ENCODE measurements at places on chromosomes 4 and X.

- DNase-seq, result no peak
Observed at GRCh38 chrX:4925911-4926310, 1212.5 kb upstream of the PRKX start.

DNA sequence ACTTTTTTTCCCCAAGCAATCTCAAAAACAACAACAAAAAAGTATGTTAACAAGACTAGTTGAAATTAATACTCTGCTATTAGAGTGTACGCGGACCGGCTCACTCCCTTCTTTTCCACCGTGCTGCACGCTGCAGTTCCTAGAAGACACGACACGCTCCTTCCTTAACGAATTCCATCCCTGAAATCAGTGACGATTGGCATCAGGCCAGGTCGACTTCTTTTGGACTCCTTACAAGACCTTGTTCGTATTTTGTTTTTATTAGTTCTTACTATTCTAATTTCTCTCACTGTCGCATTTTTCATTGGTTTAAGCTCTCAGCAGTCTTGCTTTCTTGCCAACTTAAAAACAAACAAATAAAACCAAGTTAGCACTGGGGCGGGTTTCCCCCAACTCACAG, 175.8 kb upstream of the PITX2 start:
- no peak for DNase-seq

DNA sequence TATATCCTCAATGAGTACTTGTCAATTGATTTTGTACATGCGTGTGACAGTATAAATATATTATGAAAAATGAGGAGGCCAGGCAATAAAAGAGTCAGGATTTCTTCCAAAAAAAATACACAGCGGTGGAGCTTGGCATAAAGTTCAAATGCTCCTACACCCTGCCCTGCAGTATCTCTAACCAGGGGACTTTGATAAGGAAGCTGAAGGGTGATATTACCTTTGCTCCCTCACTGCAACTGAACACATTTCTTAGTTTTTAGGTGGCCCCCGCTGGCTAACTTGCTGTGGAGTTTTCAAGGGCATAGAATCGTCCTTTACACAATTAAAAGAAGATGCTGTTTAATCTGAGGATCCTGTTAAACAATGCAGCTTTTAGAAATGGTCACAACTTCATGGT, at the start of gene OTC:
Gene OTC, plus strand, starts transcription at position 243 of the 400 bp plus-strand sequence. Its CDS starts 93 bp downstream, at position 336.
- DNase-seq, result no peak

DNA sequence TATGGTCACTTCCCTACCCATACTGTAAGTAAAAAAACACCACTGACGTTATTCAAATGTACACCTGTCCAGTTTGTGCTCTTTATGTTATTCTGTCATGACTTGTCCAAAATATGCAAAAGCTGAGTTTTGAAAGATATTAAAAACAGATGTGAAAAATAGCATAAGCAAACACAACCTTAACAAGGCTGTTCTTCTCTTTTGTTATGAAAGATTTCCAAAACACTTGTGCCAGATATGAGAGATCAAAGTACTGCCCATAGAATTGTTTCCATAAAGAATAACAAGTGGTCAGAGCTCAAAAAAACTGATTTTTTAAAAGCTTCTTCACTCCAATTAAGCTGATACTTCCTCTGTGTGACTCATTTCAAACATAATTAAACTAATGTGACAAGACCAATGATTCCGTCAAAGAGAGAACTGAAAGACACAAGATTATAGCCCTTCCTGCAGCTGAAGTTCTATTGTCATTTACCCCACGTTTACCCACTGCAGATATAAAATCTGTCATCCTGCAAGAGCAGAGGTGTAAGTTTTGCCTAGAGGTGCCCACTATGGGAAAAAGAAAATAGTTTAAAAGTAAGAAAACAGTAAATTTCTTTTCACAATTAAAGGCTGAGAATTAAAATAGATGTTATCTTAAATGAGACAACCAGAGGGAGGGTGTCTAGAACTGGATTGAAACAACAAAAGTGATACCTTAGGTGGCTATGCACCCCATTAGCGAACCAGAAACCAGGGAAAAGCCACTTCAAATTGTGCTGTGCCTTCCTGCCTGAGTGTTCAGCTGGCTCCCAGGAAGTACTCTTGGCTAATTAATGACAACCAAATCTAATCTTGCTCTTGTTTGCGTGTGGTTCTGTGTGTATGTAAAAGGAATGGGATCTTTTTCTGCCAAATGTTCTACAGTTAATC, 30.1 kb downstream of the RASSF6 start:
- DNase-seq, result no peak

- no peak for DNase-seq
Observed at GRCh38 chr4:77031544-77031943, 44.2 kb downstream of the CCNI start.

GRCh38 chr4:38930707-38931106, 63.1 kb downstream of the FAM114A1 start:
- DNase-seq, result no peak

DNA sequence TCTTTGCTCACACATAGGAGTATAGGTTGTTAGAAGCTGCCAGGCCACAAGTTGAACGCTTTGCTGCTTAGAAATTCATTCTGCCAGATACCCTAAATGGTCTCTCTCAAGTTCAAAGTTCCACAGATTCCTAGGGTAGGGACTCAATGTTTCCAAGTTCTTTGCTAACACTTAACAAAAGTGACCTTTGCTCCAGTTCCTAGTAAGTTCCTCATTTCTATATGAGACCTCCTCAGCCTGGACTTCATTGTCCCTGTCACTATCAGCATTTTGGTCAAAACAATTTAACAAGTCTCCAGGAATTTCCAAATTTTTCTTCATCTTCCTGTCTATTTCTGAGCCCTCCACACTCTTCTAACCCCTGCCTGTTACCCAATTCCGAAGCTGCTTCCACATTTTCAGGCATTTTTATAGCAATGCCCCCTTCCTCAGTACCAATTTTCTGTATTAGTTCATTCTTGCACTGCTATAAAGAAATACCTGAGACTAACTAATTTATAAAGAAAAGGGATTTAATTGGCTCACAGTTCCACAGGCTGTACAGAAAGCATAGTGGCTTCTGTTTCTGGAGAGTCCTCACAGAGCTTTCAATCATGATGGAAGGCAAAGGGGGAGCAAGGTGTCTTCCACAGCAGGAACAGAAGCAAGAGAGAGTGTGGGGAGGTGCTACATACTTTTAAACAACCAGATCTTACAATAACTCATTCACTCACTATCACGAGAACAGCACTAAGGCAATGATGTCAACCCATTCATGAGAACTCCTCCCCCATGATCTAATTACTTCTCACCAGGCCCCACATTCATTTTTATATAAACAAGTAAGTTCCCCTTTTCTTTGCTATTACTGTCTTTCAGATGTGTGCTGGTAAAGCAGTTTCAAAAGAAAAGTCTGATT, 11.5 kb upstream of the TLR1 start:
- DNase-seq, result no peak

DNA sequence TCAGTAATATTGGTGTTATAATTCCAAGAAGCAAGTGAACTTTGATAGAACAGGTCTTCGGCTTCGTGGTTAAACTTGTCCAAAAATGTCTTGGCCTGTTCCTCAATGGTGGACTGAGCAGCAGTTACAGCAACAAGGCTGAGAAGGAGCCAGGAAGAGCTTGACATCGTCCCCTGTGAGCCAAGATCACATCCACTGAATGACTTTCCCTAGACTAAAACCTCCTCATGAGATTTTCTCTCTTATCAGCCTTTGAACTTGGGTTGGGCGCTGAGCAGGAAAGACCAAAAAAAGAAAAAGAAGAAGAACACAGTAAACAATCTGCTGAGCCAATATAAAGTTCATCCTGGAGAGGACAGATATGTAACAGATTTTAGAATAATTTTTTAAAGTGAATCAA, at the start of gene ACE2:
Gene ACE2, minus strand, starts transcription at position 216 of the 400 bp plus-strand sequence. Its CDS starts 49 bp downstream, at position 167.
- DNase-seq, result no peak

DNA sequence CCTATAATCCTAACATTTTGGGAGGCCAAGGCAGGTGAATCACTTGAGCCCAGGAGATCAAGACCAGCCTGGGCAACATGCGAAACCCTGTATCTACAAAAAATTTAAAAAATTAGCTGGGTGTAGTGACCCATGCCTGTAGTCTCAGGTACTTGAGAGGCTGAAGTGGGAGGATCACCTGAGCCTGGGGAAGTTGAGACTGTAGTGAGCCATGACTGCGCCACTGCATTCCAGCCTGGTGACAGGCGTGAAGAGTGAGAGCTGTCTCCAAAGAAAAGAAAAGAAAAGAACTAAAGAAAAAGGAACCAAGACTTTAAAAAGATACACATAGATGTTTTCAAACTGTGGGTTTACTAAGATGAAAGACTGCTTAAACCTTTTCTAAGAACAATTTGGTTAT, 129.0 kb downstream of the SPCS3 start:
- no peak for DNase-seq

GRCh38 chr4:27088491-27088890, 227.8 kb downstream of the STIM2 start:
- no peak for DNase-seq

- DNase-seq, result no peak
Observed at GRCh38 chr4:55345054-55345453, 988 bp upstream of the SRD5A3 start.

DNA sequence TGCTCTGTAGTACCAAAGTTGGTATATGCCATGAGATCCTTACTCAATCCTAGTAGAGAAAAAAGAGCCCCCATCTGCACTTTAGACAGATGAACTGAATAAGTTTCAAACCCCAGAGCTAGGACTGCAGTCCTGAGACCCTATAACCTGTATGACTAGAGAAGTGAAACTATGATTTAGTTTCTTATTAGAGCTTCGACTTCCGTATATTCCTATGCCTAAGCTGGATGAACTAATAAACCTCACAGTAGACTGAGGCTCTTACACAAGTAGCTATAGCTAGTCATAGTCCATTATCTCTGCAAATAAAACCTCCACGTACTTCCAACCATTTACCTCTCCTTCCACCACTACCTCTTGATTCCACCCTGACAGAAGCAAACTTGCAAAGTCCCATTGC, 6.3 kb upstream of the OTUD4 start:
- no peak for DNase-seq

DNA sequence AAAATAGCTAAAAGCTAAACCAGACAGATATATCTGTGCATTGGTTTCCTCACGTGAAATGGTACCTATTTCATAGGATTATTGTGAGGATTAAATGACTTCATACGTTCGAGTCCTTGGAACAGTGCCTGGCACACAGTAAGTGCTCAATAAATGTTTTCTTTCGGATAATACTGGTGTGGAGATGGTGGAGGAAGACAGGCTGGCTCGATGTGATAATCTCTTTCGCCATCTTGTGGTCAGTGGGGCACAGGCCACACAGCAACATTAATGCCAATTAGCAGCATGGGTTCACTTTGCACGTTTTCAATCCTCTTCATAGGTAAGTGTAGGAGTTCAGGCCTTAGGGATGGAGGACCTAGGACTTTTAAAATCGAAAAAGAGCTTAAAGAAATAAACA, 9.3 kb downstream of the PAGE4 start:
- DNase-seq, result no peak

DNA sequence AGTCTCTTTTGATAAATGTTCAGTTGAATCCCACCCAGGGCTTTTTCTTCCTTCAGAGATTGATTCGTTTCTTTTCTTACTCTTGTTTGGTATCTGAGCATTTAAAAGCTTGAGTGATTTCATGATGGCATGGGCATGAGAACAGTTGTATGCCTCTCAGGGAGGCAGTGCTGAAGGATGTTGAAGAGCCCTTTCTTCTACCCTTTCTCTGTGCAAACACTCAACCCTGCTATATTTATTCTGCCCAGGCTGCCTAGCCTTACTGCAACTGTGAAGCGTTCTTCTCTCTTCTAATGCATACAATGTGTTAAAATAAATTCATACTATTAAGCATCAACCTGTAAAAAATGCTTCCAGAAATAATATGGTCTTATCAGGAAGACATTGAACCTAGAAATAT, 367.6 kb upstream of the LCORL start:
- DNase-seq, result no peak

DNA sequence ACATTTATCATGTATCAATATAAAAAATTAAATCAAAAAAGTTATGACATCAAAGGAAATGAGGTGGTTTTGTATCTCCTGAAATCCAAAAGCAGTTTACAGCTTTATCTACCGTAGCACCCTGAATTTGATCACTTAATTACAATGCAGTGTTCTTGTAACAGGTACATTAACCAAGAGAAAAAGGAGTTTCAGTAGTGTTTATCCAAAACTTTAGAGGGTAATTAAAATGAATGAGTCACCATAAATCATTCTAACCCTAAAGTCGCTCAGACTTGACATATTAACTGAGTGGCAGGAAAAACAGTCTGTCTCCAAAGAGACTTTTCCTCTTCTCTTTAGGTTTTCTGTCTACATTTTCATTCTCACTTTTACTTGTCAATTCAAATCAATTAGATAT, 907.6 kb upstream of the EPHA5 start:
- DNase-seq, result no peak

GRCh38 chr4:2859514-2859913, 15.9 kb downstream of the ADD1 start:
- no peak for DNase-seq

DNA sequence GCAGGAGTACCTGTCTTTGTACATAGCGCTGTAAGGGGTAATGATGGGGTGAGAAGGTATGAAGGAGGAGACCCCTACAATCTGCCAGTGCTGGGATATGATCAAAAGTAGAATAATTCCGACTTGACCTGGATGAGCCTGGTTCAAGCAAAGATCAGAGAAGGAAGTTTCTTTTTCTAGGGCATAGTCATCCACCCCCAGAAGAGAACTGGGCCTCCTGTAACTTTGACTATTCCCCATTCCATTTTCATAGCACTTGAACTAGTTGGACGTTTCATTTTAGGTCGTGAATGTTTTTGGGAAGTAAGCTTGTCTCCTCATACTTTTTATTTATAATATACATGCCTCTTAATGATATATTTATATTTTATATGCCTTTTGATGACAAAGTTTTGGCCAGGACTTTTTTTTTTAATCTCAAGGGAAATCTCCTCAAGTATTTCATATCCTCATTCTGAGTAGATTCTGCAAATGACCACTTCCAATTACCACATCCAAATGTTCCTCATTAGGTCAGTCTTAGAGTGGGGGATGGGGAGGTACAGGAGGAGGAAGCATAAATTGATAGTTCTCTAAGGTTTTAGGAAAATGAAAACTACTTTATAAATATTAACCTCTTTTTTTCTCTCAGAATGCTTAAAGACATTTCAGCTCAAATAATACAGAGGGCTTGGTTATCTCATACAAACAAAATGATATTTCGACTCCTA, 3.5 kb downstream of the CXorf58 start:
- no peak for DNase-seq

- DNase-seq, result no peak
Observed at GRCh38 chr4:26171941-26172340, 148.9 kb upstream of the RBPJ start.

GRCh38 chrX:115592997-115593734, 32.2 kb downstream of the PLS3 start:
- no peak for DNase-seq

GRCh38 chr4:24965627-24966026, 52.8 kb upstream of the CCDC149 start:
- no peak for DNase-seq

Data from NCI-H1694 treated with DMSO at 0.1 percent for 48 hours (cell line).